Dorsolateral prefrontal cortex (tissue), 122 donors: ENCODE measurements at places on chromosomes 2 and 18. TPM values are rescaled to one million over a fixed set of nuclear protein-coding genes. Genes with fewer than 3 reads are reported as not detected.

Gene SCG2
- 134 TPM for total RNA-seq

Gene AKAIN1
- 2.8 TPM for total RNA-seq

Gene DAW1
- 1.6 TPM for total RNA-seq

Gene LOXHD1
- 2.0 TPM for total RNA-seq

- DNase-seq, result peak; percentile 35
These were observed 42.1 kb upstream of the SNED1 start for GRCh38 chr2:240956171-240956934.

DNA sequence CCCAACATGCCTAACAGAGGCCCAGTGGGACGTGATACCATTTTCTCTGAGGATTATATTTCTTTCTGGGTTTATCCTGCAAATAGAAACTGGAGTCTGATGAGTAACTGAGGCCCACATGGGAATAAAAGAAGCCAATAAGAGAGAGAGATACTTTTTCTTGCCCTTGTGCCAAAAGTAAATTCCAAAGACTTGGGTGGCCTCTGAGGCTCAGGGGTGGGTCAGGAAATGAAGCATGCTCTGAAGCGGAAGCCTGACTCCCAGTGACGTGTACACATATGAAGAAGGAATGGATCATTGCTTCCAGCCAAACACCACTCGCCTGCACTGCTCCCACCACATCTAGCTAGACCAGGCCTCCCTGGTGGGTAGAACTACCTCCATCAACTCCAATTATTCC, 273.6 kb upstream of the NCKAP5 start:
- DNase-seq, result no peak

DNA sequence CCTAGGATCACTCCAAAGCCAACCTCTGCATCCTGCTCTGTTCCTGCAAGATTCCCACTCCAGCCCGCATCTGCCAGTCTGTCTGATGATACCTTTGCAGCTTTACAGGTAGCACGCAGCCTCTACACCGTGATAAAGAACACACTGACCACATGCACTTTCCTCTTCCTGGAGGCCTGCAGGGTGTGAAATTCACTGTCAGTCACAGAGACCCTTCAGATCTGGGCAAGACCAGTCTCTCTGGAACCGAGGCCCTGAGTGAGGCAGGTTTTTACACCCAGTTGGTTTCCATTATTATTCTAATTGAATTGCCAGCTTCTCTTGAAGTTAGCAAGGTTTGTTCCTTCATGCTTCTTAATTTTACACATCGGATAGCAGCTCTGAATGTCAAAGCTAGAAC, 30.5 kb upstream of the TWIST2 start:
- no peak for DNase-seq

- no peak for DNase-seq
These were observed 43.1 kb upstream of the CWC22 start for GRCh38 chr2:180050246-180050645.

DNA sequence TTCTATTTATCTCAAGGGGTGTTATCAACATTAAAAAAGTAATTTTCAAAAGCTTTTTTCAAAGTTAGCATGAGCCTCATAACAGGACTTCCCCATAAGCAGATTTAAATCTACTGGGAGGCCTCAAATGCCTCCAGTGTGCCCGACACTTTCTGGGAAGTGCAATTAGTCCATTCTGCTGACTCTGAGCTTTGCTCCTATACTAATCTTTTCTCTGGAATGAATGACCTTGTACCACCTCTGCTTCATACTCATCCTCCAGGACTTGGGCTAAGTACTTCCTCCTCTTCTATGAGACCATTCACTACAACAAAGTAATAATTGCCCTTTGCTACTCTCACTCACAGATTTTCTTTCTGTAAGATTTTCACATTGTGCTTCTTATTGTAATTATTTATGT, 111.1 kb downstream of the RIT2 start:
- no peak for DNase-seq

GRCh38 chr2:86234563-86235131, 35.4 kb downstream of the MRPL35 start:
- DNase-seq, result no peak

GRCh38 chr2:33426666-33427231, 49.7 kb upstream of the RASGRP3 start:
- no peak for DNase-seq

GRCh38 chr2:210086292-210086691, 83.9 kb downstream of the RPE start:
- no peak for DNase-seq

DNA sequence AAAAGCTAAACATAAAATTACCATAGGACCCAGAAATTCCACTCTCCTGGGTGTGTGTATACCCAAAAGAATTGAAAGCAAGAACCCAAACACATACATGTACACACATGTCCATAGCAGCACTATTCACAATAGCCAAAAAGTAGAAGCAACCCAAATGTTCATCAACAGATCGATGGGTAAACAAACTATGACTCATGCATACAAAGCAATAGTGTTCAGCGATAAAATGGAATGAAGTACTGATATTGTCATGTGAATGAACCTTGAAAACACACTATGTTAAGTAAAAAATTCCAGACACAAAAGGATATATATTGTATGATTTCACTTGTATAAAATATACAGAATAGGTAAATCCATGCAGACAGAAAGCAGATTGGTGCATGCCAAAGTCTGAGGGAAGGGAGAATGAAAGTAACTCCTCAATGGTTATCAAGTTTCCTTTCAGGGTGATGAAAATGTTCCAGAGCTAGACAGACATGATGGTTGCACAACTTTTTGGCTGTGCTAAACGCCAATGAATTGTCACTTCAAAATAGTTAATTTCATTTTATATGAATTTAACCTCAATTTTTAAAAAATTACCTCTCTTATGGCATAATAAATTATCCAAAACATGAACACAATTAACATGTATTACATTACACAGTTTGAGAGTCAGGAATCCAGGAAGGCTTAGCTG, 35.5 kb downstream of the GKN2 start:
- no peak for DNase-seq

GRCh38 chr18:21454725-21455124, 145.8 kb downstream of the ESCO1 start:
- no peak for DNase-seq

DNA sequence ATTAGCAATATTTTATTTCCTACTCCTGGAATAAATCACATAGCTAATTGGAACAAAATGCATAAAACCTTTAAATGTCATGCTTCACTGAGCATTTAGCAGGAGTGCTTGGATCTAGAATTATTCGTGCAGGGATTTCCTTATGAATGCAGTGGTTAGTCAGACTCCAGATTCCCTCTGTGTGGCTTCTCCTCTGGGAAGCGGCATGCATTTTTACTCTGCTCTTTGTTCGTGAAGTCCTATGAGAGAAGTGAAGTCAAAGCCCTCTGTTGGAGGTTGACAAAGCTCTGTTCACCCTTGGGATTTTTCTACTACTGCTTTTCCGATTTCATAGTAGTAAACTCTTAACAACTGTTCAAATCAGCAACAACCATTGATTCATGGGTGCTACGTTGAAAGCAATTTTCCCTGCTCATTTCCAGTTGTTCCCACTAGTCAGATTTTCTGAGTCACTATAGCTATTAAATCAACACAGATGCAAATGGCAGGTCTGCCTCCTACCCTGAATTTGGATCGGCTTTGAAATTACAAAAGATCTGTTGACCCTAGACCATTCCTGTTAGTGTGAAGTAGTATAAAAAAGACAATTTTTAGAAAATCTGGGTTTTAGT, 461.7 kb downstream of the STK39 start:
- no peak for DNase-seq
